Eye (tissue), 1 donor: ENCODE measurements at places on chromosomes 5 and 9.

GRCh38 chr5:92760550-92760949, 820.5 kb downstream of the NR2F1-AS1 start:
- no peak for DNase-seq

- DNase-seq, result no peak
These were observed 82.3 kb downstream of the SLC1A3 start for GRCh38 chr5:36688722-36689121.

DNA sequence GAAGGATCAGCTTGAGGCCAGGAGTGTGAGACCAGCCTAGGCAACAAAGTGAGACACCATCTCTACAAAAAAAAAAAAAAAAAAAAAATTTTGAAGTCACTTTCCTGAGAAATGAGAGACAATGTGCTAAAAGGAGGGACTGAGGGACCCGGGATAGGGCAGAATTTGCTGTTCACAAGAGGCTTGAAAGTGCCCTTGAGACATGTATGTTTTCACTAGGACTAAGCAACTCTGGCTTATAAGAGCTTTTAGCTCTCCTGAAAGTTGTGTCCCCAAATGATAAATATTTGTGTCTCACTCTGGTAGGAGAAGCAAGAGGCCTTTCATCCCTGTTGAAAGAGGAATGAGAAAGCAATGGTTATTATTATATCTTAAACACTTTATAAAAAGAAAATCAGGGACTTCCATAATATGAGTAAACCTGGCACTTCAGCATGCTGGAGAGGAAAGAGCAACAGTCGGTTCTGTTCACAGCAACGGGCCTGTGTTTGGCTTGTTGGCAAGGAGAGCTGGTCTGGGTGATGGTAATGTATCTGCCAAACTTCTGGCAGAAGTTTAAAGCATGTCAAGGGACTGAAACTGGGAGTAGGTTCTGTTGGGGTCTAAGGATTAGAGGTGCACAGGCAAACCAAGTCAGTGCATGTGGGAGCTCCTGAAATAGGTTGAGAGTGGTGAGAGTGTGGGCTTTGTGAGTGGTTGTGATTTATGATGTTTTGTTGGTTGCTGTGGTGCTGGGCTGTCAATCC, 32.2 kb downstream of the ENTREP1 start:
- no peak for DNase-seq

DNA sequence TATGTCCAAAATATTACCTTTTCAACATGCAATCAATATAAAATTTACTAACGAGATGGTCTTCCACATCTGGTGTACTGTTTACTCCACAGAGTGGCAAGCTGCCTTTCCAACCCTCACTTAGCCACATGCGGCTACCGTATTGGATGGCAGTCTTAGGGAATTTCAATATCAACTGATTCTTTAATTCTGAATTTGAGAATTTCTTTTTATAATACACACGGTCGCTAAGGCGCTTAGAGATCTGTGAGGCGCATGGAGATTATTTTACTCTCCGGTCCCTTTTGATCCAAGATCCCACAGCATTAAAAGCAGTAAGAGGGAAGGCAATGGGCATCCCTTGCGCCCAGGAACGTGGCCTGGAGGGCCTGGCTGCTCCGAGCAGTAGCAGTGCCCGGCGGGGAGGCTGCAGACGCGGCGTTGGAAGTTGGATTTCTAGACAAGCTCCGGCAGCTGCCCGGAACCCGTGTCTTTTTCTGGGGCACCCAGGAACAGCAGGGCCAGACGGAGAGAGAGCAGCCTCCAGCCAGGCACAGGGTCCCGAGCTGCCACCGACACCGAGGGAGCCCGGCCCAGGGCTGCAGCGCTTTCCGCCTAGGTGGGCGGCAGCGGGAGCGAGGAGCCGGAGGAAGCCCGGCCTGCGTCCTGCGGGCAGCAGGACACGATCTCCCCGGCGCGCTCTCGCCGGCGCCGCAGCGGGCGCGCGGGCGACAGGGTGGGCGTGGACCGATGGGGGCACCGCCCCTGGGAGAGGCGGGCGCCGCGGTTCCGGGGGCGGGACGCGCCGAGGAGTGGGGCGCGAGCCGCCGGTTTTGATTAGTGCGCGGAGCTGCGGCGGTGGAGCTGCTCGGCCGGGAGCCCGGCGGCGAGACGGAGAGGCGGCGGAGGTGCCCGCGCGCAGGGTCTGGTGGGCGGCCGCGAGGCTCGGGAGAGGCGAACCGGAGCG, at the start of gene UGCG:
TSS of gene UGCG (plus strand) at position 819 of the 946 bp plus-strand sequence. CDS start 402 bp downstream, outside the sequence.
- peak; percentile 96 for DNase-seq

- no peak for DNase-seq
These were observed 2.4 kb downstream of the RECK start for GRCh38 chr9:36039121-36039520.

GRCh38 chr5:95957561-95958203, 4.0 kb downstream of the ELL2 start:
- no peak for DNase-seq

DNA sequence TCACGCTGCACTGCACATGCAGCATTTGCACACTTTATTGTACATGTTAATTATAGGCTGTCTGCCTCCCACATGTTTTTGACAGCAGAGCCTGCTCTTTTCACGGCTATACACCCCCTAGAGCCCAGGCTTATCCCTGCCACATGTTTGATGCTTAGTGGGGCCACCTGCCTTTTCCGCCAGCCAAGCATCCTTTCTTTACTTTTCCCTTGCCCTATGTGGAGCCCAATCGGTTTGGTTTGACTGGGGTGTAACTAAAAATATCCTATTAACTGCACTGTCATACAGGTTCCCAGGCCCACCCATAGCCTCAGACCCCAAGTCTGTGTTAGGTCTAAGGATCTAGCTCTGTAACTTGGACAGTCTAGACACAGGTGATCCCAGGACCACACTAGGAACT, 18.9 kb upstream of the S1PR3 start:
- DNase-seq, result no peak

GRCh38 chr9:114154600-114155102, 686 bp upstream of the COL27A1 start:
- peak; percentile 65 for DNase-seq

GRCh38 chr5:172894767-172895388, 60.8 kb downstream of the ERGIC1 start:
- no peak for DNase-seq

DNA sequence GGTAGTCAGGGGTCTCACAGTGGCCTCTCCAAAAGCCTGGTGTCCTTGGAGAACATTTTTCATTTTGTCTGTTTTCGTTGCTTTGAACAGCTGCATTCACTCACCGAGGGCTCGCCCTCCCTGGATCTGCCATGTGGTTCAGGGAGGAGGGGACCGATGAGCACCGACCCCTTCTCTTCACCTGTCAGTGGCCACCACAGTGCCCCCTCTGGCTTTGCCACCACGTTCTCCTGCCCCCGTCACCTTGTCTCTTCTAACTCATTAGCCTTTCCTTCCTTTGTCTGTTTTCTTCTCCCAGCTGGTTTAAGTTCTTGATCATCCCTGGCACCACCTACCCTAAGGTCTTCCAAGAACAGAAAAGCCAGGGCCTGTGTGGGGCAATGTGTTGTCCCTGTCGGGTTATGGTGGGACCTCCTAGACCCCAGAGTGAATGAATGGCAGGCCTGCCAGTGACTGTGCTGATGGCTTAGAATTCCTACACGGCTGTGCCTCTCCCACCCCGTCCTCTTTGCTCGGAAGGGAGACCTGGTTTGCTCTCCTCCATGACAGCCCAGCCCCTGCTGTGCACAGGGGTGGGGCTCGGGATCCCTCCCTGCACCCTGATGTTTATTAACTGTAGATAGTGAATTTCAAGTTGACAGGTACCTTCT, 90.0 kb downstream of the ANKRD33B start:
- no peak for DNase-seq

DNA sequence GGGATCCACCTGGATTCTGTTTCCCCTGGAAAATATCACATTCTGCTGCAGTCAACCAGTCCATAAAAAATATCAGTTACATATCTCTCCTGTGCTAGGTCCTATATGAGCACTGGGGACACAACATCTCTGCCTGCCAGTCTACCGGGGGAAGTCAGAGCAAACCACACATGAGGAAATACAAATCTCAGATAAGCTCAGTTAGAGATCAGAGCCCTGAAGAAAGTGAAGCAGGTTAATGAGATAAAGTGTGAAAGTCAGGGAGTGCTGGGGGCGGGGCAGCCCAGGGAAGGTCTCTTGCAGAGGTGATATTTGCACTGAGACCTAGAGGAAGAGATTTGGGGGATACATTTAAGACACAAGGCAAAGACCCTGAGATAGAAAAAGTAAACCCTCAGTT, 67.8 kb upstream of the SLC1A1 start:
- DNase-seq, result no peak

DNA sequence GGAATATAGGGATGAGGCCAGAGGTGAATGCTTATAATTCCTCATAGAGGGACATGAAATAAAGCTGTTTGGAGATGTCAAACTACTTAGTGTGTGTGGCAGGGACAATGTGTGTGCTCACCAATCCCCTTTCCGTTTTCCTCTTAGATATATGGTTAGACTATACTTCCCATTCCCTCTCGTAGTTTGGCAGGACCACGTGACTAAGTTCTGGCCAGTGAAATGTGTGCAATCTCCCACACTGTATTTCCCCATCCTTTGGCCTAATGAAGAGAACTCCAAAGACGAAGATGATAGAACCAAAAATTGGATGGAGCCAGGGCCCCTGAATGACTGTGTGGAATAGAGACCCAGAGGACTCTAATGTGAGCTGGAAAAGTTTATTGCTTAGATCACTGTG, 233.4 kb upstream of the KLF4 start:
- DNase-seq, result no peak

- peak; percentile 72 for DNase-seq
These were observed 2.6 kb upstream of the SMC5 start for GRCh38 chr9:70256123-70256551.

DNA sequence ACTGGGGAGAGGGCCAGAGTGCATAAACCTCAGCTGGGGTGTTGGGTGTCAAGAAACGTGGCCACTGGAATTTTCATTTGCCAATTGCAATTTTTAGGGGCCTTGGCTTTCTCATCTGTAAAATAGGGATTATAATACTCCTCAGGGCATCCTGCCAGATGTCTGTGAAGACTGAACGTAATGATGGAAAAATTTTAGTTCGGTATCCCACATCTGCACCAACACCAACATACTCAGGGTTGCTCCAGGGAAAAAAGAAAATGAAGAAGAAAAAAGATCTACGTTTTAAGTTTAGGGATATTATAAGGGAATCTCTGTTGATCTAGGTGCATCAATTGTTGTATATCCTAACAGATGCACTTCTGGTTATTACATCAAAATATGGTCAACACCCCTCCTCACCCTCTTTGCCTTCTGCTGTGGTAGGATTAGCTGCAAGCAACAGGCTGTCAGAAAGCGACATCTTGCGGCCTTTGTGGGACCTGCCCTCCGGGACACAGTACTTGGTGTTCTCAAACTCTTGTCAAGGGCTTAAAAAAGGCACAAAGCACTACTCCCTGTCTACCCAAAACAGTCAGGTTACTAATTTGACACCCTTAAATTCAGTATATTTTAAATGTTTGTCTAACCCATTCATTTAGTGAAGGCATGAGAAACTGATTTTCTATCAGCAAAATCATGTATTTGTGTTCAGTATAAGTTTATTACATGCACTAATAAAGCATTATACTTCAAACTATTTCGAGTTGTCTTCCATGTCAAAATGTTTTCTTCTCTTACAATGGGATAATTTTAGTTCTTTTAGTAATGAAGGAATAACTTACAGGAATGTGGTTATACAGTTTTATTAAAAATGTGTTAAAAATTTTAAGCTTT, 8.3 kb upstream of the TBC1D2 start:
- peak; percentile 90 for DNase-seq

GRCh38 chr5:138000102-138000723, 32.7 kb downstream of the FAM13B start:
- DNase-seq, result no peak

DNA sequence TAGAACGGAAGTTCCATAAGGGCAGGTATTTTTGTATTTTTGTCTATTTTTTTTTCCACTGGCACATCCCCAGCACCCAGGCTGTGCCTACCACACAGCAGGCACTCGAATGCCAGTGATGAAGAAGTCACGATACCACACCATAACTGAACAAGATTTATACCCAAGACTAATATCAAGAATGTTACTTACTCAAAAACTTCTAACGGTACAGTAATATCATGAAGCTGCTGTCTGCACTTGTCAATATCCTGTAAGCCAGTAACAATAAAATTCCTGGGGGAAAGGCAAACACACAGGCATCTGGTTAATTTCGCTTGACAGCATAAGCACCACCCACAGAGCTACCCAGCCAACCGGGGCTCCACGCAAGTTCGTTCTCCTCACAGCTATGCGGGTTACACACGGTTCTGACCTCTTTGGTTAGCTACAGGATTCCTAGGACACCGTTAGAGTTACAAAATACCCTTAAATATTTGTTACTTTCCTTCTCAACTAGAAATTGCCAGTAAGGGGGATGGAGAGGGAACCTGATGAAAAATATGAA, 1.3 kb downstream of the MED10 start:
- peak; percentile 20 for DNase-seq

DNA sequence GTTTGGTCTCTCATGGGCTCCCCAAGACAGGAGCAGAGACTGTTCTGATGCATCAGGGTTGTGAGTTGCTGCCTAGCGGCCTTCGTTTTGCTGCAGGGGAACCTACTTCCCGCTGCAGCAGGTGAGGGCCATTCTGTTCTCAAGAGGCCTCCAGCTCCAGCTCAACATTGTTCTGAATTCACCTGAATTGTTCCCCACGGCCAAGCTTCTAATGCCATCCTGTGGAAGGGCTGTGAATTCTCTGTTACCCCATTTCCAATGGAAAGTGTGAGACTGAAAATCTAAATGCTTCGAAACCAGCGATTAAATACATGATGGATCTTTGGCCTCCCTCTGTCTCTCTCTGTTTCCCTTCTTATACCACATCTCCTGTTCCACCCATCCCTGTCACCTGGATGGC, 349.1 kb upstream of the DAP start:
- no peak for DNase-seq

DNA sequence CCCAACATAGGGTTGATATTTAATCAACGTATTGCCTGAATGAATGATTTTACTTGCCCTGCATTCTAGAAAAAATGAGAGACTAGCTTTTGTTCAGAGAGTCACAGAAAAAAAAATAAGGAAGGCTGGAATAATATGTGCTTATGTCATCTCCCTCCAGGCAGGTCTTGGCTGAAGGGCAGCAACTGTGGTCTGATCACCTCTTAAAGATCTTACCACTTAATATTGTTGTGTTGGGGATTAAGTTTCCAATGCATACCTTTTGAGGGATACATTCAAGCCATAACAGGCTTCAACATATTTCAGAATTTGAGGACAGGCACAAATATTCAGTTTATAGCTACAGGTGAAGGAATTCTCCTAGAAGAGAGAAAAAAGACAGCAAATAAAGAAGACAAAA, 157.3 kb upstream of the S1PR3 start:
- DNase-seq, result no peak

- no peak for DNase-seq
These were observed 93.7 kb downstream of the ARHGAP26 start for GRCh38 chr5:142863856-142864255.

- no peak for DNase-seq
These were observed 40.0 kb downstream of the ARL15 start for GRCh38 chr5:54270326-54270725.

- DNase-seq, result no peak
These were observed 144.0 kb upstream of the ZNF462 start for GRCh38 chr9:106718936-106719335.

GRCh38 chr9:71760901-71761300, 7.4 kb downstream of the CEMIP2 start:
- peak; percentile 79 for DNase-seq

- peak; percentile 16 for DNase-seq
These were observed 114.8 kb downstream of the TLE4 start for GRCh38 chr9:79686381-79687130.
